ENCODE measurements at places on chromosomes 6 and 20. TPM values are rescaled to one million over a fixed set of nuclear protein-coding genes. Genes with fewer than 3 reads are reported as not detected.
A peak's percentile ranks its signal among the peaks of the same experiment; 100 is the strongest.

DNA sequence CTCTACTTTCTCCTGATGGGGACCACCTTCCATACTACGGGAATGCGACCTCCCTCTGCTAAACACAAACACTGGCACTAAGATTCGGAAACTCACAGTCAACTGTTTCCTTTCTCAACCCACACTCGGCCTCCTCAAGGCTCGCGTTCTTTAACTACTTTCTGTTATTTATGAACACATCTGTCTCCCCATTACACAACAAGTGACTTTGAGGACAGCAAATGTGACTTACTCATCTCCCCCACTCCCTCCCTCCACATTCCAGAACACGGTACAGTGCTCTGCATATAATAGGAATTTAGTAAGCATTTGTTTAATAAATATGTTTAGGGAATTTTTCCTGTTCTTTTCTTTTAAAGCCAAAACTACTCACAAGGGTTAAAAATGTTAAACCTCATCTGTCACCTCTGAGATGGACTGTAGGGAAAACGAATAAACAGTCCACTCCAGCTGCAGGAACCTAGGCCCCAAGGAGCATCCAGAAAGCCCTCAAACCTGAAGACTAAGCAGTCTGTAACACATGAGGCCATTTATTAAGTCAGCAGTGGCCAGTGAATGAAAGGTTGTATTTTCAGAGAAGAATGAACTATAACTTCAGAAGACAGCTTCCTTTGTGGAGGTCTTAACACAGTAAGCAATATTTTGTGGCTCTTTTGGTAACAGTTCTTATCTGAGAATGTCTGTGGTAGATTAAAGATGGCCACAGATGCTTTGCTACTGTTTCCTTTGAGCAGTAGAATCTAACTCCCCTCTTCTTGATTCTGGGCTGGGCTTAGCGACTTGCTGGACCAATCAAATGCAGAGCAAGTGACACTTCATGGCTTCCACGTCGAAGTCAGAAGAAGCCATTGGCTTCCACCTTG, 209.6 kb upstream of the DTNBP1 start:
- DNase-seq, result no peak

Gene L3MBTL1
- 14.3 TPM for total RNA-seq

Gene L3MBTL3
- total RNA-seq, result 11.8 TPM

DNA sequence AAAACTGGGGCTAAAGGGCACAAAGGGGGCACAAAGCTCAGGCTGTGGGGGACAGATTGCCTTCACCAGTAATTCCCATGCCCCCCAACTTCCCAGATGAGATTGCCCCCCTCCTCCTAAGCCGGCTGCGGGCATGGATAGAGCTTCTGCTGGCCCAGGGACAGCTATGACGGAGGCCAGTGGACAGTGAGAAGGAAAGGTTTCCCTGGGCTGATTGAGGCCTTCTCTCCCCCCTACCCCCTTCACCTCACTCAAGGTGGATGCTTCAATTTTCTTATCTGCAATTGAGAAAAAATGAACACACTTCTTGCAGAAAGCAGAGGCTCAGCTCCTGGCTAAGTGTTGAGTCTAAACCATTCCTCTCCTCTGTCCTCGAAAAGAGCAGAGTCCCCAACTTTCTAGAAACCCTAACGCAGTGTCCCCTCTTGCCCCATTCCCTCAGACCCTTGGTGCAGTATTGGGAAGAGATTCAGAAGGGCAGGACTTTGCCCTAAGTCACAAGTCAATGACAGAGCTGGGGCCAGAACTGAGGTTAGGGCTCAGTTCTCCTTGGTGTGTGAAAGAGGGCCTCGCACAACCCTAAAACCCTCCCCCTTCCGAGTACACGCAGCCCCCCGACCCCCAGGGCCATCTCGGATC, 808 bp downstream of the SDC4 start:
- no peak for DNase-seq

DNA sequence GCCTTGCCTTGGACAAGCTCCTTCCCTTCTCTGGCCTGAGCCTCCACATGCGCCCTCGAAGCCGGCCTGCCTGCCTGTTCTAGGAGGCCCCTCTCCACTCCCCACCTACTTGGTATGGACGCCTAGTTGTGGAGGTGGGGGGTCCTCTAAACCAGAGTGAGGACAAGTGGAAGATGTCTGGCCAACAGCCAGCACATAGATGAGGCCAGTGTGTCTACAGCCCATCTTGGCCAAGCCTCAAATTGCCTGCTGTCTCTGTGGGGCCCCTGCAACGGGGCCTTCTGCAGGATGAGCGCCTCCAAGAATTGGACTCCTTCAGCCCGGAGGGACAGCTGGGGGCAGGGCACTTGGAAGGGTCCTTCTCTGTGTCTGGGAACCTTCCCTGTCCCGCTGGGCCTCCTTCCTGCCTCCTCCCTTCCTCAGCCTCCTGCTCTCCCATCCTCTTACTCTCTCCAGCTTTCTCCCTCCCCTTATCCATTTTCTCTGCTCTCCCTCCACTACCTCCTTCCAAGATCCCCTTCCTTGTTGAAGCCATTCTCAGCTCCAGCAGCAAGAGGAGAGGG, 1.6 kb downstream of the MDFI start:
- no peak for DNase-seq

Gene SLPI
- 41.2 TPM for total RNA-seq

GRCh38 chr6:67538032-67538431, 1097.0 kb upstream of the ADGRB3 start:
- DNase-seq, result no peak

Gene ROS1
- 0.06 TPM for total RNA-seq

GRCh38 chr6:116019428-116019827, 41.3 kb downstream of the FRK start:
- DNase-seq, result no peak

- DNase-seq, result no peak
These were observed 12.8 kb downstream of the RNF114 start for GRCh38 chr20:49948809-49949507.

DNA sequence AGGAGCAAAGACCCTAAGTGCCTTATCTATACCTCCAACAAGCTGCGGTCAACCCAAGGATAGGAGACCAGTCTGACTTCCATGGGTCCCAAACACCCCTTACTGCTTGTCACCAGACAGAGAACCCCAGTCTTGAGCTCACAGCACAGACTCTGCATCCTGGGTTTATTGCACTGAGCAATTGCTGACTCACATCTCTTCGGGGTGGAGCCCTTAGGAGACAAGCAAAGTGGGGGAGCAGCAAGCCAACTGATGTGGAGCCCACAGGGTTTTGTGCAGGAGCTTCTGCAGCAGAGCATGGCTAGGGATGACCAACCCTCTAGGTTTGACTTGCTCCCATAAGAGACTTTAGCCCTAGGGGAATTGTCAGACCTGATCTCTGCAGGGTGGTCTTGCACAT, 38.6 kb upstream of the EYS start:
- peak; percentile 23 for DNase-seq

- no peak for DNase-seq
These were observed 43.3 kb downstream of the SCP2D1 start for GRCh38 chr20:18856873-18857272.
